Activated naive CD4-positive, alpha-beta T cell treated with anti-CD3 and anti-CD28 coated beads, Interleukin-2, amount 50 U/mL, for 72 hours (primary cell): ENCODE measurements at places on chromosomes 1 and 21. TPM values are rescaled to one million over a fixed set of nuclear protein-coding genes. Genes with fewer than 3 reads are reported as not detected.
A peak's percentile ranks its signal among the peaks of the same experiment; 100 is the strongest.

DNA sequence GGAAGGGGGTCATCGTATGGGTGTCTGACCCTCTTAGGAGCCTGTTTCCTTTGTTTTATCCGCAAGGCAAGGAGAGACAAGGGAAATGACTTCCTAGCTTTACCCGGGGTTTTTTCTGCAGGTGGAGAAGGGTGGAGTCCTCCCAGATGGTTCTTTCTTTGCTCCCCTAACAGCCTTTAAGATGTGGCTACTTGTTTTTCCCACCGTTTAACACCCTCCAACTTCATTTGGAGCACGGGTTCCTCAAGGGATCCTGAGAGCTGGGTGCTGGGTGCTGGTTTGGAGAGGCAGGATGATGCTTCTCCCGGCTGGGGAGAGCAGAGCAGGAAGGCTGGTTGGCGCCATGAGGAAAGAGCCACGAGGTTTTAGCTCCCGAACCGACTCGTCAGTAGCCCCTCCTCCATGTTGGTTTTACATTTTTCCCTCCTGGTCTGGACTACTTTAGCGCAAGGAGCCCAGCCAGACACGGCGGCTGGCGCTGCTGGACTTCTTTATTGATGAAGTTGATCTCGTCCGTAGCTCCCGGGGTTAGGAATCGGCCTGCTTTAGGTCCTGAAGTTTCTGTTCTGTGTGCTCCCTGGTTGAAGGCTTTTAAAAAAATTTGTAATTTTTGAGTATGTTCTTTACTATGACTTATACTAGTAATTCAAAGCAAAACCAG lies 1.4 kb downstream of the UCK2 start:
- DNase-seq, result peak; percentile 17

- DNase-seq, result no peak
These were observed 1.9 kb downstream of the C1orf56 start for GRCh38 chr1:151049458-151049857.

GRCh38 chr1:53107570-53108322 lies 34.7 kb downstream of the SLC1A7 start:
- no peak for DNase-seq

FOXO6 gene
- not detected for total RNA-seq

DNA sequence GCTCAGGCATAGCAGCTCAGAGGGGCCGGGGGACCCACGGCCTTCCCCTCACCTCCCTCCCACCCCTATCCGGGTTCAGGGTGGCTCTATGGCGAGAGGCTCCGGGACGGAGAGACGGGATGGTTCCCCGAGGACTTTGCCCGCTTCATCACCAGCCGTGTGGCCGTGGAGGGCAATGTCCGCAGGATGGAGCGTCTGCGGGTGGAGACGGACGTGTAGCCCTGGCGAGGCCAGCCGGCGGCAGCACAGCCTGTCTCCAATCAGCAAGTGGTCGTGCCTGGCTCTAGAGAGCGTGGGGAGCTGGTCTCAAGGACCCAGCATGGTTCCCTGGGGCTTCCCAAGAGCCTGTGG lies 25.9 kb downstream of the ARHGEF16 start:
- DNase-seq, result no peak
